ENCODE measurements at places on chromosomes 16 and 17. TPM values are rescaled to one million over a fixed set of nuclear protein-coding genes. Genes with fewer than 3 reads are reported as not detected.

The NUP93 gene
- 107 TPM for total RNA-seq

The OR3A3 gene
- not detected for total RNA-seq

The TEKT1 gene
- total RNA-seq = not detected

The KRT33A gene
- total RNA-seq = not detected

The UBB gene
- total RNA-seq = 2,012 TPM

Data from A549 treated with ZK216348 at 1 μM for 4 hours (cell line).